ENCODE measurements at places on chromosomes 6 and 20. TPM values are rescaled to one million over a fixed set of nuclear protein-coding genes. Genes with fewer than 3 reads are reported as not detected.
A peak's percentile ranks its signal among the peaks of the same experiment; 100 is the strongest.

DNA sequence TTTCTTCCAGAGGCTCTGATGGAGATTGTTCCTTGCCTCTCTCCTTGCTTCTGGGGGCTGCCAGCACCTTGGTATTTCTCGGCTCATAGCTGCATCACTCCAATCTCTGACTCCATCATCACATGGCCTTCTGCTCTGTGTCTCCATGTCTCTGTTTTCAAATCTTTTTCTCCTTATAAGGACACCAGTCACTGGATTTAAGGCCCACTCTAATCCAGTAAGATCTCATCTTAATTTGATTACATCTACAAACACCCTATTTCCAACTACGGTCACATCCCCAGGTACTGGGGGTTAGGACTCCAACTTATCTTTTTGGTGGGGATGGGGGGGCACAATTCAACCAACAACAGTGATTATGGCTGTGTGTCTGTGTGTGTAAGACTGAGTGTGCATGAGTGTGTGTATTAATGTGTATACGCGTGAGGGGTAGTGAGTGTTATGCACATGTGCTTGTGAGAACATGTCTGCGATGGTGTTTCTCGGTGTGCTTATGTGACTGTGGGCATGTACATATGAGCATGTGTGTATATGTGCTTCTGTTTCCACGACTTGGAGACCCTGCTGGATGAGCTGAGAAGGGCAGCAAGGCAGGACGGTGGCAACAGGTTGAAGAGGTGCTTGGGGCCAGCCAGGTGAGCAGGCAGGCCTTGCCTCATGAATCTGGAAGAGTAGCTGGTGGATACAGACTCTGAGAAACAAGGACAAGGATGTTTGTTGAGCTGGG lies 130.5 kb downstream of the MRPL14 start:
- DNase-seq: no peak
- H3K4me3 ChIP-seq: no peak overlapping the region
- H3K36me3 ChIP-seq: peaks cover 4% of the 10 kb centered on the region
- H3K4me1 ChIP-seq: peaks cover 21% of the 10 kb centered on the region
- no peak overlapping the region for H3K27ac ChIP-seq

GRCh38 chr6:86888301-86888700 lies 49.0 kb upstream of the HTR1E start:
- no peak overlapping the region for H3K27ac ChIP-seq
- H3K4me1 ChIP-seq: no peaks in the 10 kb centered on the region
- no peak overlapping the region for H3K4me3 ChIP-seq
- H3K27me3 ChIP-seq: no peaks in the 10 kb centered on the region
- peak; percentile 48 for DNase-seq
- no peaks in the 10 kb centered on the region for H3K36me3 ChIP-seq

GRCh38 chr6:134352786-134353480 lies 35.0 kb upstream of the SGK1 start:
- DNase-seq: no peak
- H3K27ac ChIP-seq: no peak overlapping the region
- H3K36me3 ChIP-seq: no peaks in the 10 kb centered on the region
- H3K4me3 ChIP-seq: no peak overlapping the region
- H3K4me1 ChIP-seq: peaks cover 5% of the 10 kb centered on the region

DNA sequence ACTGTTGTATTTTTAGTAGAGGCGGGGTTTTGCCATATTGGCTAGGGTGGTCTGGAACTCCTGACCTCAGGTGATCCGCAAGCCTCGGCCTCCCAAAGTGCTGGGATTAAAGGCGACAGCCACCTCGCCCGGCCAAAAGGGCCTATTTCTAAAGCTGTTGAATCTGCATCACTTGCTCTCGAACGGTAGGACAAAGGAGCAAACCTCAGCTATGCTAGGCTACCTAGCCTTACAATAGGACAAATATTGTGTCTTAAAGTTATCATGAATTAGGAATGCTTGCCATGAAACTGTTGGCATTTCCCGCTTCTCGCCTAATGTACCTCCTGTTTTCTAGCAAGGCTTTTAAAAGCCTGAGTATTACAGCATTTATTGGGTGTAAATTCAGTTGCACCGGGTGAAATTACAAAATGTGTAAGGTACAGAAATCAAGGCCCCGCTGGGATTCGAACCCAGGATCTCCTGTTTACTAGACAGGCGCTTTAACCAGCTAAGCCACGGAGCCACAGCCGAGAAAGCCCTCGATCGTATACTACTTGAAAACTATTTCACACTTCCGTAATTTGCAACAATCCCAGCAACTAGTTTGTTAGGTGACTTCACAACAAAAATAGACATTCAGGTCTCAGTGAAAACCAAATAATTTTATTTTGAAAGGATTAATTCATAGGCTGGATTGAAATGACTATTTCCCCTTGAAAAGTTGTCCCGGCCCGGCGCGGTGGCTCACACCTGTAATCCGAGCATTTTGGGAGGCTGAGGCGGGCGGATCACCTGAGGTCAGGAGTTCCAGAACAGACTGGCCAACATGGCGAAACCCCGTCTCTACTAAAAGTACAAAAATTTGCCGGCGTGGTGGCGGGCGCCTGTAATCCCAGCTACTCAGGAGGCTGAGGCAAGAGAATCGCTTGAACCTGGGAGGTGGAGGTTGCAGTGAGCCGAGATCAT lies 211.6 kb upstream of the ZNF184 start:
- peaks cover 52% of the 10 kb centered on the region for H3K27me3 ChIP-seq
- no peaks in the 10 kb centered on the region for H3K36me3 ChIP-seq
- DNase-seq: peak; percentile 71
- no peak overlapping the region for H3K4me3 ChIP-seq
- no peak overlapping the region for H3K27ac ChIP-seq

- H3K4me1 ChIP-seq: no peaks in the 10 kb centered on the region
- no peak overlapping the region for H3K27ac ChIP-seq
- no peaks in the 10 kb centered on the region for H3K27me3 ChIP-seq
- H3K36me3 ChIP-seq: no peaks in the 10 kb centered on the region
- no peak for DNase-seq
- no peak overlapping the region for H3K4me3 ChIP-seq
These were observed 440.0 kb downstream of the HAO1 start for GRCh38 chr20:7500231-7500663.

- peaks cover 24% of the 10 kb centered on the region for H3K36me3 ChIP-seq
- no peak overlapping the region for H3K4me3 ChIP-seq
- peaks cover 7% of the 10 kb centered on the region for H3K4me1 ChIP-seq
- no peaks in the 10 kb centered on the region for H3K27me3 ChIP-seq
These were observed 98.0 kb upstream of the TRAF3IP2 start for GRCh38 chr6:111703723-111704122.

GRCh38 chr6:163671355-163671754 lies 256.8 kb downstream of the QKI start:
- H3K36me3 ChIP-seq: peaks cover 3% of the 10 kb centered on the region
- DNase-seq: no peak
- no peaks in the 10 kb centered on the region for H3K27me3 ChIP-seq
- no peak overlapping the region for H3K27ac ChIP-seq

DNA sequence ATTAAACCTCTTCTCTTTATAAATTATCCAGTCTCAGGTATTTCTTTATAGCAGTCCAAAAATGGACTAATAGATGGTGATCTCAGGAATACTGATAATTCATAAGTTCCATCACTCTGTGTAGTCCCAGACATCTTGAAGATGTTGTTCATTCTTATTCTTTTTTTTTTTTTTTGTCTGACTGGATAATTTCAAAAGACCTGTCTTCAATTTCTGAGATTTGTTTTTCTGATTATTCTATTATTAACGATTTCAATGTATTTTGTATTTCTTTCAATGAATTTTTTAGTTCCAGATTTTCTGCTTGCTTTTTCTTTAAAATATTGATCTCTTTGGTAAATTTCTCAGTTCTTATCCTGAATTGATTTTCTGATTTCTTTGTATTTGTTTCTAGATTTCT lies 29.7 kb upstream of the ZNF337 start:
- H3K4me1 ChIP-seq: no peaks in the 10 kb centered on the region
- H3K27ac ChIP-seq: no peak overlapping the region
- H3K4me3 ChIP-seq: no peak overlapping the region
- no peaks in the 10 kb centered on the region for H3K36me3 ChIP-seq
- no peak for DNase-seq

DNA sequence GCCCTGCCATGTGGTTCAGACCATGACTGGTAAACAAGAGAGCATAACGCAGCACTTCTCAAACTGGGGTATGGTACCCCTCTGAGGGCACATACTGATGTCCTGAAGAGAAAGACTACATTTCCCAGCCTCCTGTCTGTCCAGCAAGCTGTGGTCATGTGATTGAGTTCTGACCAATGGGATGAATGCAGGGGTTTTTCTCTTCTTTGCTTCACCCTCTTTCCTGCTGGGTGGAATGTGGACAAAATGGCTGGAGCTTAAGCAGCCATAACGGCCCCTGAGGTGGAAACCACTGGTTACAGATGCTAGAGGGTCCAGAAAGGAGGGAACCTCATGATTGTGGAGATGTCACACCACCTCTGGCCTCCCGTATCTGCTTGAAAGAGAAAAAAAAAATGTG lies 19.4 kb upstream of the KCNB1 start:
- DNase-seq: no peak
- H3K36me3 ChIP-seq: no peaks in the 10 kb centered on the region
- H3K27ac ChIP-seq: no peak overlapping the region
- H3K4me3 ChIP-seq: no peak overlapping the region
- no peaks in the 10 kb centered on the region for H3K27me3 ChIP-seq

DNA sequence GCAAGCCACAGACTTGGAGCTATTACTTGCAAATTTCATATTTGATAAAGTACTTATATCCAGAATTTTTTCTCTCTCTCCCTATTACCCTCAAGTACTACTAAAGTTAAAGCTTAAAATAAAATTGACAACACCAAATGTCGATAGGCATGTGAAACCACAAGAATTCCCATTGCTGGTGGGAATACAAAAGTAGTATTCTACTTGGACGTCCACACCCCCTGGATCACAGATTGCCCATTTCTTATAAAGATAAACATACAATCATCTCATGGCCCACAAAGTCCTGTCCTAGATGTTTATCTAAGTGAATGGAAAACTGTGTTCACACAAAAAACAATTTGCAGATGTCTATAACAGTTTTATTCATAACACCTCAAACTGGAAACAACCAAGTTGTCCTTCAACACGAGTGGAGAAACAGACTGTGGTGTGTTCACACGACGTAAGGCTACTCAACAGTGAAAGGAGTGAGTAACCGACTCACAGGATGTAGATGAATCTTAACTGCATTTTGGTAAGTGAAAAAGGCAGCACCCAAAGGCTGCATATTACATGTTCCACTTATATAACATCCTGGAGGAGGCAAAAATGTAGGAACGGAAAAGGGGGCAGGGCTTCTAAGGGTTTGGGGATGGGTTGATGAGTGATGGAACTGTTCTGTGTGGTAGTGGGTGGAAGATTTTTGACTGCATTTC lies 297.4 kb downstream of the THBS2 start:
- no peak overlapping the region for H3K27ac ChIP-seq
- H3K4me1 ChIP-seq: no peaks in the 10 kb centered on the region
- H3K27me3 ChIP-seq: no peaks in the 10 kb centered on the region
- H3K36me3 ChIP-seq: no peaks in the 10 kb centered on the region
- DNase-seq: no peak

- H3K36me3 ChIP-seq: no peaks in the 10 kb centered on the region
- peaks cover 5% of the 10 kb centered on the region for H3K4me1 ChIP-seq
- no peak for DNase-seq
- H3K27me3 ChIP-seq: no peaks in the 10 kb centered on the region
- no peak overlapping the region for H3K27ac ChIP-seq
These were observed 65.4 kb downstream of the RPRD1B start for GRCh38 chr20:38098952-38099351.

DNA sequence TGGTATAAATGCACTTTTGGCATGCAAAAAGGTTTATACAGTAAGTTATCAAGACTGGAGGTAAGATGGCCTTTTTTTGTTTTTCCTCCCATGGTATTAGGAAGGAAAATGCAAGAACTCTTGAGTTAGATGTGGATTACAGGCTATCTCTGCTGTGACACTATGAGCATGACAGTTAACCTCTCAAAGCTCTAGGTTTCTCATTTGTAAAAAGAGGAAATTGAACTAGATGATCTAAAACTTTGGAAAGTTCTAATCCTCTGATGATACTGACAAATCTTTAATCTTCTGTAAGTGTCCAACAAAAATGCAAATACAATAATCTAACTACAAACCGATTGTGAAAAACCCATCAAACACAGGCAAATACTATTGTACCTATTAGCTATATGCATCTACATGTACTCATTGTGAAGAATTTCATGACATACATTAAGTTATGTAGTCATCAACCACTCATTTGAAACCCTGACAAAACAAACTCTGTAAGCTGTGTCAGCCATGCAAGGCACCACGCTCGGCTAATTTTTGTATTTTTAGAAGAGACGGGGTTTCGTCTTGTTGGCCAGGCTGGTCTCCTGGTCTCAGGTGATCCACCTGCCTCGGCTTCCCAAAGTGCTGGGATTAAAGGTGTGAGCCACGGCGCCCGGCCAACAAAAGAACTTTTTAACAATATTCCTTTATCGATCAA lies 4.2 kb downstream of the CDK19 start:
- H3K4me1 ChIP-seq: peaks cover 3% of the 10 kb centered on the region
- no peak for DNase-seq
- H3K4me3 ChIP-seq: no peak overlapping the region
- H3K36me3 ChIP-seq: no peaks in the 10 kb centered on the region

GRCh38 chr20:41359541-41360011 lies 7.0 kb downstream of the EMILIN3 start:
- no peaks in the 10 kb centered on the region for H3K27me3 ChIP-seq
- H3K4me3 ChIP-seq: no peak overlapping the region
- peaks cover 9% of the 10 kb centered on the region for H3K4me1 ChIP-seq
- no peak overlapping the region for H3K27ac ChIP-seq
- H3K36me3 ChIP-seq: peaks cover 35% of the 10 kb centered on the region
- DNase-seq: no peak

- H3K27ac ChIP-seq: no peak overlapping the region
- no peak overlapping the region for H3K4me3 ChIP-seq
- no peaks in the 10 kb centered on the region for H3K4me1 ChIP-seq
- DNase-seq: peak; percentile 22
- no peaks in the 10 kb centered on the region for H3K36me3 ChIP-seq
- no peaks in the 10 kb centered on the region for H3K27me3 ChIP-seq
These were observed 83.3 kb downstream of the DCDC2 start for GRCh38 chr6:24274441-24275083.

GRCh38 chr20:56429941-56430340 lies 17.9 kb downstream of the CASS4 start:
- H3K4me3 ChIP-seq: no peak overlapping the region
- H3K27ac ChIP-seq: no peak overlapping the region
- no peaks in the 10 kb centered on the region for H3K27me3 ChIP-seq
- no peaks in the 10 kb centered on the region for H3K36me3 ChIP-seq
- H3K4me1 ChIP-seq: no peaks in the 10 kb centered on the region

- H3K4me3 ChIP-seq: no peak overlapping the region
- H3K36me3 ChIP-seq: no peaks in the 10 kb centered on the region
- H3K27me3 ChIP-seq: no peaks in the 10 kb centered on the region
- no peak for DNase-seq
These were observed 11.7 kb upstream of the MAPK13 start for GRCh38 chr6:36118550-36119107.

The TEAD3 gene
- 6.4 TPM for total RNA-seq

The EIF6 gene
- total RNA-seq: 56.2 TPM

The FAM162B gene
- 6.7 TPM for total RNA-seq

The IL17F gene
- total RNA-seq: not detected

The SEL1L2 gene
- total RNA-seq: not detected

The C20orf141 gene
- not detected for total RNA-seq

The PTPRT gene
- total RNA-seq: 30.8 TPM

The VGLL2 gene
- total RNA-seq: 0.30 TPM

The SPEF1 gene
- total RNA-seq: 8.5 TPM

The TSHZ2 gene
- total RNA-seq: 11.8 TPM

The OR2J3 gene
- total RNA-seq: 0.11 TPM
